NCI-H2081 (cell line): ENCODE measurements at places on chromosomes 1 and 21.

DNA sequence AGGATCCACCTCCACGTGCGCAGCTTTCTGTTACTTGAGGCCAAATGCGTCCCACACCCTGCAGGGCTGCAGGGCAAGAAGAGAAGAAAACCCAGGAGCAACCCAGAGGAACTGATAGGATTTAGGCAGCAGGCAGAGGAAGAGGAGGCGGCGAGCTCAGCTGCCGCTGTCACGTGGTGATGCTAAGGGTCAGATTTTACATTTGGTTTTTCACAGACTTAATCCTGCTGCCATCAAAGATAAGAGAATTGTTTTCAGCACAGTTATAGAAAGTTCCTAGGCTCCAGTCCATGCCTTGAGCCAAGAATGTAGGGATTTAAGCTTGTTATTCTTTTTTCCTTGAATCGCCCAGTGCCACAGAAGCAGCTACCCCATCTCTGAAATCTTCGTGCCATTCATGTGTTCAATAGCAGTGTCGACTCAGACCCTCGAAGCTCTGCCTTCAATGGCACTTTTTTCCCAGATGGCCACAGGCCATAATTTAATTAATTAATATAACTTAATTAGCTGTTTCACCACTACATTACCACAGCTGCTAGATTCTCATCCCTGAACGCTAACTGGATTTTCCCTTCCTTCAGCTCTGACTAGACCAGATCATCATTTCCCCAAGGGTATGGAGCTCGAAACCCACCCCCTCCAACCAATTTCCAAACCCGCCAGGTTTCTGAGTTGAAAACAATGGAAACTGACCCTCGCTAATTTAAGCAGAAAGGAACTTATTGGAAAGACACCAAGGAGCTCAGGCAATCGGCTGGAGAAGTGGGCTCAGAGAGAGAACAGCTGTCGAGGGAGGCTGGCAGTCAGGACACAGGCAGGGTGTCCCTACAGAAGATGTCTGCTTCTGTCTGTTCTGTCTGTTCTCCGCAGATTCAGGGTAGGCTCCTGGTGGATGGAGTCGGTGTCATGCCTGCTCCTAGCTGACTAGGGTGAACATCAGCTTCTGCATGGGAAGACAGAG is 36.2 kb downstream of the LDLRAP1 start:
- no peak for DNase-seq

DNA sequence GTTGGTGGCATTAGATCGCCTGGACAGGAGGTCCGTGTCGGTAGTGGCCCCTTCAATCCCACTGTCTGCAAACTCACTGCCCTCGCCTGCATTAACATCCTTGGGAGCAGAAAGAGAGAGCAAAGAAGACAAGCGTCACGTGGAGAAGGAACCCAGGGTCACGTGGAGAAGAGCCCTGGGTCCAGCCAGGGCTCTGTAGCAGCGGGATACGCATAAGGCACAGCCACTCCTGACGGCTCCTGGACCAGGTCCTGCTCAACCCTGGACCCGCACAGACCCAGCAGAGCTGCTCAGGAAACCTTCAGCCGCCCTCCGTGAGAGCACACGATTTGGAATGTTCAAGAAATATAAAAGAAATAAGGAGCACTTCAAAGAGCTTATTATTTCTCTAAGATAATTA is 92.0 kb downstream of the TIAM1 start:
- no peak for DNase-seq

- DNase-seq, result no peak
Observed at GRCh38 chr1:156414461-156415064, 45.6 kb downstream of the RHBG start.

DNA sequence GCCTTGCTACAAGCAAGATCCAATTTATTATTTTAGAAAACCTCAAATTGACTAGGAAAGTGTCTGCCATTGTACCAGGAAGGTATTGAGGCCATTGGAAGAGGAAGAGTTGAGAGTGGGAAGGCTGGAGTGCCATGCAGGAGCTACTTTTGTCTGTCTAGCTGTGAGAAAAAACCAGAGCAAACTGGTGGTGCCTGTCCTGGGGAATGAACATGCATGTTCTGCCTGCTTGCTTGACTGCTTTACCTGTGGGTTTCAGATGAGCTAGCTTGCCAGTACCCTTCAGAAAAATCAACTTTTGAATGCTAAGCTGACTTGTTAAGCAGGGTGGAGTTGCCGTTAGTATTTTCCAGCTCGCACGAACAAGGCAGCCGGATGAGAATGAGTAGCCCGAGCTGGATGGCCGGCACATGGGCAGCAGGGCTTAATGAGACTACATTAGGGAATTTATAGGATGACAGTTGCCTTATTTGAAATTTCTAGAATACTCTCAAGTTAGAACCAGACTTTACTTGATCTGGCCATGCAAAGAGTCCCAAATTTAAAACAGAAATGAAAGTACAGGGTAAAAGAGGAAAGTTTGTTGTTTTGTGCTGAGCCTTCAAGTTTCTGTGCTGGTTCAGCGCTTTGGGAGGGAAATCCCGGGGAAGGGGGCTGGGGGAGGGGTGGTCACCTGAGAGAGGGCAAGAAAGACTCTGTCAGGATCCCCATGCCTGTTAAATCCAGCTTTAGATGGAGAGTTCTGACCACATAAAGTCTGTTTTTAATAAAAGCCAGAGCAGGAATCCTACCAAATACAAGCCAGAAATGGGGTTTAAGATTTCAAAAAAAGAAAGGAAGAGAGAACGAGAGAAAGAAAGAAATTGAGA is 29.6 kb upstream of the C1orf105 start:
- no peak for DNase-seq

DNA sequence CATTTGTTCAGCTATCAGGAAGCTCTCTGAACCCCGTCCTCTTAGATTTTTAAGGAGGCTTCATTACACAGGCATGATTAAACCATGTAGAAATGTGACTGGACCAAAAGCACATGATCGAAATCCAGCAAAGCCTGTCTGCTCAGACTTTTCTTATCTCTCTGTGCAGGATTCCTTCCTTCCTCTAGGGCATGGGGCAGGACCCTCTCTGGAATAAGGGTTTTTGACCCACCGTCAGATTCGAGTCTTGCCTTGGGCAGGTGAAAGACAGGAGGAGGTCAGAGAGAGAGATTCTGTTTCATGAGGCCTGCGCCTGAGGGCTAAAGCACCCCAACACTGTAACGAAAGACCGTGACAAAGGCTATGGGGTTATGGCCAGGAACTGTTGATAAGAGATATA is 136.8 kb downstream of the RHOU start:
- DNase-seq, result no peak

GRCh38 chr21:32521736-32522355 is 63.5 kb downstream of the TCP10L start:
- DNase-seq, result no peak

DNA sequence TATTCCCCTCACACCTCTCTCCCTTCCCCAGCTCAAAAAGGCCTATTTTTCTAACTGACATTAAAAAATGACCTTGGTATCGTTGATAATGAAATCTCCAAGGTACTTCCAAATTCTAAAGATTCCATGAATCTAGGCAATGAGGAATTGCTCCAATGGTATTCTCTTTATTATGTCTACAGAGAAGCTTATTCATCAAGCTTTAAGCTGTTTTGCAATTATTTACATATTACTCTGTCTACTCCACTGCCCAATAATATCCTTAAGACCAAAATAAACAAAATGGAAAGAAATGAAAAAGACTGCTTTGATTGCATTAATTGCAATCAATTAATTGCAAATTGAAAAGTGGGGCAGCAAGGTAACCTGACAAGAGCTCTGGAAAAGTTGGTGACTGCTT is 7.9 kb downstream of the PLPP3 start:
- no peak for DNase-seq

DNA sequence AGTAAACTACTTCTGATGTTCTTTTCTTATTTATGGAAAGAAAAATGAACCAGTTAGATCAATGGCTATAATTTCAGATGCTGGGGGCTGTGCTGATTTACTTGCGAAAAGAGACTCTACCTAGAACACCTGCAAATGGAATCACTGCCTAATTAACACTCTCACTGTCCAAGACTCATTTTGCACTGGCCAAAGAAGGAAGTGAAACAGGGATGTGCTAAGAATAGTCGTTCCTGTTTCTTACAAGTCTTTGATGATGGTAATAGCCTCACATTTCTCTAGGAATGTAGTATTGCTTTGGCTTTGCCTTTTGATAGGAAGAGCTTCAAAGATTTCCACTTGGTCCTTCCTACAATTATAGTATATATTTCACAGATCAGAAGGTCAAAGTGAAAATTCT is 12.7 kb upstream of the TSNAX start:
- DNase-seq, result no peak

DNA sequence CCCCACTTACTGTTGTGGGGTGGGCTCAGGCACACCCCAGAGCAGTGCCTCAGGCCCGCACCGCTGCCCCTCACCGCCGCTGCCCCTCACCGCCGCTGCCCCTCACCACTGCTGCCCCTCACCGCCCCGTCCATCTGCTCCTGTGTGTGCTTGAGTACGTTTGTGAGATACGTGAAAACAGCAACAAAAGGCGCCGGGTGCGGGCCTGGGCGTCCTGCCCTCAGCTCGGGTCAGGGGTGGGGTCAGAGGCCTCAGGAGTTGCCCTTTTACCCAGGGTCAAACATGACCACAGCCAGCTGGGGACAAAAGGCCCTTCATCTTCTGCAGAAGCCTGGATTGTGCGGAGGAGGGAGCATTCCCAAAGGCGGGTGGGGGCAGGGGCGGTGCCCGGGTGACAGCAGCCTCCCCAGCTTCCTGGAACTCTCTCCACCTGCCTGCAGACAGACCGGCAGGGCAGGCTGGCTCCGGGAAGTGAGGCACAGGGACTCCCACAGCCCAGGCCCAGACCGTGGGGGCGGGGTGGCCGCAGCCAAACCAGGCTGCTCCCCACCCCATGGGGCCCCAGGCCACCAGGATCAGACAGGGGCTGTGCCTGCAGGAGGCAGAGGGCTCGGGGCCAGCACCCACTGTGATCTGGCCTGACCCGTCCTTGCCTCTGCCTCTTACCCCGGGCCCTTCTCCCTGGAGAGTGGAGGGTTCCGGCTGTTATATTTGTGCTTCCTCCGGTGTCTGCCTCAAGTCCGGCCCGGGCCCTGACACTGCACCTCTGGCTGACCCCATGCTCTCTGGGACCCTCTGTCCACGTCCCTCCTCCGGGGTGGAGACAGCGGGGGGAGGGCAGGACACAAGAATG is 2.3 kb upstream of the VWA1 start:
- no peak for DNase-seq

GRCh38 chr1:87113313-87113712 is 198.9 kb downstream of the HS2ST1 start:
- DNase-seq, result no peak

GRCh38 chr21:33197496-33197895 is 32.2 kb upstream of the IFNAR2 start:
- no peak for DNase-seq

- no peak for DNase-seq
Observed at GRCh38 chr1:39990428-39990827, 35.5 kb downstream of the MFSD2A start.
